Kidney glomerular epithelial cell (primary cell): ENCODE measurements at places on chromosomes 16 and 17.

DNA sequence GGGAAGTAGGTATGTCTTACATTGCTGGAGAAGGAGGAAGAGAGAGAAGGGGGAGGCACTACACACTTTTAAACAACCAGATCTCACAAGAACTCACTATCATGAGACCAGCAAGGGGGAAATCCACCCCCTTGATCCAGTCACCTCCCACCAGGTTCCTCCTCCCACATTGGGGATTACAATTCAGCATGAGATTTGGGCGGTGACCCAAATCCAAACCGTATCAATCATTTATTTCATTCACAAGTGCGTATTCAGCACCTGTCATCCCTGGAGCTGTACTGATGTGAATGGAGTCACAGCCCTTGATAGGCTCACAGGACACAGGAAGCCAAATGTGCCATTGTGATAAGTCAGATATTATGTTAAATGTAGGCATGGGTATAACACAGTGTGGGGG, 228.3 kb upstream of the HSBP1 start:
- no peak for DNase-seq

GRCh38 chr17:6244796-6245195, 174.6 kb downstream of the WSCD1 start:
- no peak for DNase-seq

GRCh38 chr17:40622509-40622928, 25.1 kb downstream of the SMARCE1 start:
- no peak for DNase-seq

DNA sequence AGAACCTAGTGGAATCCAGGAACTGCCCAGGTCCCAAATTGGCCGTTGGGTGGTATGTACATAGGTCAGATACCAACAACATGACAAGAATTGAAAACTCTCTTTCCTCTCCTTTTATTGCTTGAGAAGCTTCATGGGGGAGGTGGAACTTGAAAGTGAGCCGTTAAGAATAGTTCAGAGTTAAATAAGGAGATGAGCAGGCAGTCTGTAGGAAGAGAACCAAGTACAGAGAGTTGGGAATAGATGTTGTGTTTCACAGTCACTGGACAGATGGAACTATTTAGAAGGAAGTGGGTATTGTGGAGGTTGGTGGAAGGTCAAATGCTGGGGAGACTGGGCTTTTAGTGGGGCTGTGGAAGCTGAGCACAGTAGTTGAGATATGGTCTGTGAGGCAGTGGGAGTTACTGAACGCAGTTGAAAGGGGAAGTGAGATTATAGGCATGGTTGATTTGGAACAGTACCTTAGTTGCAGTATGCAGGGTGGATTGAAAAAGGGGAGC, 26.4 kb downstream of the ARHGAP44 start:
- DNase-seq: no peak

DNA sequence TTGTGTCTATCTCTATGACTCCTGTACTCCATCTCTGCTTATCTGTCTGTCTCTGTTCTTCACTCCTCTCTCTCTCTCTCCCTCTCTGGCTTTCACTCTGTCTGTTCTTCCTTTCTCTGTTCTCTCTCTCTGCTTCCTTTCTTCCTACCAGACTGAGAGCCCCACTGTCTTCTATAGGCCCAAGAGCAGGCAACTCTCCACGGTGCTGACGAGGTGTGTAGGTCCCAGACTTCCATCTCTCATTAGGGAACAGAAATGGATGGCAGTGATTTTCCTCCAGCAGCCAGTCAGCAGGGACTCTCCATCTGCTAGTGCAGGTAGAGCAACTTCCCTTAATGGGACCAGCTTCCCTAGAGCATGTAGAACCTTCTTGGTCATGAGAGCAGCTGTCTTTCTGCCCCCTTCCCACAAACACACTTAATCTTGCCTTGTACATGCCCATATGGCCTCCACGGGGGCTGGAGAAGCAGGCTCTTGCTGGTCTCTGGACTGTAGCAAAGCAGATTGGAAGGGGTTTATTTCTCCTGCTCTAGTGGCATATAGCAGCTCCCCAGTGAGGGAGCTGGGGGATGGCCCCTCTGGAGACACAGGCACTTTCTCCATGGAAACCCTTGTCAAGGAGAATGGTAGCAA, 47.8 kb upstream of the NLRP1 start:
- no peak for DNase-seq
